Activated CD8-positive, alpha-beta T cell treated with anti-CD3 and anti-CD28 coated beads, Interleukin-2, amount 10 ng/mL, durations not matched to agents 7 days and 5 days (primary cell): ENCODE measurements at places on chromosomes 13 and 19. TPM values are rescaled to one million over a fixed set of nuclear protein-coding genes. Genes with fewer than 3 reads are reported as not detected.

DNA sequence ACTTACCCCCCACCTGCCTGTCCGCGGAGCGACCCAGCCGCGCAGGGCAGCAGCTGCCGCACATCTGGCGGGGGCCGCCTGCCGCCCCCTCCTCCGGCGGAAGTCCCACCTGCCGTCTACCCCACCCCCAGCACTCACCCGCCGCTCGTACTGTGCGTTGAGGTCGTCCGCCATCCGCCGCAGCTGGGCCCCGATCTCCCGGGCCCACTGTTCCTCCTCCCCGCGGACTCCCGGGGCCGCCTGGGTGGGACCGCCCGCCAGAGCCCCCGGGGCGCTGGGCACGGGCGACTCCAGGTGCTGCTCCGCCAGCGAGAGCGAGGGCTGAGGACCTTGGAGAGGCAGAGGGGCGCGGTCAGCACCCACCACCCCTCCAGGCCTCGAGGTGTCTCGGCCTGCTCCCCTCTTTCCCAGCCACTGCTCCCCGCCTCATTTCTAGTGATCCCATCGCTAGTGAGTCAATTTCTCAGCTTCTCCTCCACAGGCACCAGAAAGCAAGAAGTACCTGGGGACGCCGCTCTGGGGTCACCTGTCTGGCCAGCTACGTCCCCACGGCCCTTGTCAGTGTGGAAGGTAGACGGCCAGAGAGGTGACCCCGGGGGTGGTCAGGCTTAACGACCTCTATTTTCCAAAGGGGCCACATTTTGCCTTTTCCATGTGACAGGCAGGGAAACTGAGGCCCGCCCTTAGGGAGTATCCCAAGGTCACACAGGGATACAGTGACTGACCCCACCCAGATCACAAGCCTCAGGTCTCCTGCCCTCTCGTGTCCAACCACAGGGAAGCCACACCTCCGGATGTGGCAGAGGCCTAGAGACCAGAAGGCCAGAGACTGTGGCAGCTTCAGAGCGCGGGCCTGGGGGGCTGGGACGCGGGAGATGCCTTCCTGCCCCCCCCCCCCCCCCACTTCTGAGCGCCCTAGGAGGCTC is 4.3 kb downstream of the BBC3 start:
- DNase-seq, result peak; percentile 85
- peaks cover 25% of the 10 kb centered on the region for H3K4me1 ChIP-seq
- peak overlapping the region; percentile 90 for H3K27ac ChIP-seq

GRCh38 chr13:95921485-95921884 is 131.7 kb downstream of the UGGT2 start:
- H3K27ac ChIP-seq, result no peak overlapping the region
- no peaks in the 10 kb centered on the region for H3K27me3 ChIP-seq
- no peaks in the 10 kb centered on the region for H3K36me3 ChIP-seq
- H3K4me1 ChIP-seq, result no peaks in the 10 kb centered on the region
- no peak for DNase-seq
- H3K4me3 ChIP-seq, result no peak overlapping the region

GRCh38 chr19:38182536-38183210 is 41.3 kb downstream of the DPF1 start:
- H3K4me1 ChIP-seq, result no peaks in the 10 kb centered on the region
- H3K27me3 ChIP-seq, result no peaks in the 10 kb centered on the region
- H3K36me3 ChIP-seq, result peaks cover 4% of the 10 kb centered on the region
- H3K4me3 ChIP-seq, result no peak overlapping the region
- no peak for DNase-seq

GRCh38 chr13:67643516-67644055 is 413.4 kb upstream of the PCDH9 start:
- H3K4me1 ChIP-seq, result no peaks in the 10 kb centered on the region
- H3K27ac ChIP-seq, result no peak overlapping the region
- H3K27me3 ChIP-seq, result no peaks in the 10 kb centered on the region
- H3K36me3 ChIP-seq, result no peaks in the 10 kb centered on the region

DNA sequence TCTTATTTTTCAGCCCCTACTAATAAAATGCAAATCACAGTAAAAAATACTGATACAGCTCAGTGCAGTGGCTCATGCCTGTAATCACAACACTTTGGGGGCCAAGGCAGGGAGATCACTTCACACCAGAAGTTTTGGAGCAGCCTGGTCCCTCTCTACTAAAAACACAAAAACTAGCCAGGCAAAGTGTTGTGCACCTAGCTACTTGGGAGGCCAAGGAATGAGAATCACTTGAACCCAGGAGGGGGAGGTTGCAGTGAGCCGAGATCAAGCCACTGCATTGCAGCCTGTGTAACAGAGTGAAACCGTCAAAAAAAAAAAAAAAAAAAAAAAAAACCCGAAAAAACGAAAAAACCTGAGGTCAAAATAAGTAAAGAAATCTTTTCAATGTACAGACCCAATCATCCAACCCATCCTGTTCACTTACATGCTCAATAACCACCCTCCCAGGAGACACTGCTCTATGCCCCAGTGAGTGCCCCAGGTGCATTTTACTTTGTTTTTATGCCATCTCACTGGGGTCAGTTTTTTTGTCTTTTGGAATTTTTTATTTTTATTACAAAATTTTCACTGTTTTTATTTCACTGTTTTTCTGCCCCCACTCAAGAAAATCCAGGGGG is 107.0 kb downstream of the ZNF486 start:
- H3K27me3 ChIP-seq, result no peaks in the 10 kb centered on the region
- H3K36me3 ChIP-seq, result no peaks in the 10 kb centered on the region
- no peak for DNase-seq
- H3K4me1 ChIP-seq, result no peaks in the 10 kb centered on the region
- H3K27ac ChIP-seq, result no peak overlapping the region
- no peak overlapping the region for H3K4me3 ChIP-seq

- no peaks in the 10 kb centered on the region for H3K4me1 ChIP-seq
- H3K36me3 ChIP-seq, result peaks cover 79% of the 10 kb centered on the region
- H3K27ac ChIP-seq, result no peak overlapping the region
- DNase-seq, result no peak
- H3K4me3 ChIP-seq, result no peak overlapping the region
Measured at GRCh38 chr13:32334671-32335070, 19.4 kb downstream of the BRCA2 start.

DNA sequence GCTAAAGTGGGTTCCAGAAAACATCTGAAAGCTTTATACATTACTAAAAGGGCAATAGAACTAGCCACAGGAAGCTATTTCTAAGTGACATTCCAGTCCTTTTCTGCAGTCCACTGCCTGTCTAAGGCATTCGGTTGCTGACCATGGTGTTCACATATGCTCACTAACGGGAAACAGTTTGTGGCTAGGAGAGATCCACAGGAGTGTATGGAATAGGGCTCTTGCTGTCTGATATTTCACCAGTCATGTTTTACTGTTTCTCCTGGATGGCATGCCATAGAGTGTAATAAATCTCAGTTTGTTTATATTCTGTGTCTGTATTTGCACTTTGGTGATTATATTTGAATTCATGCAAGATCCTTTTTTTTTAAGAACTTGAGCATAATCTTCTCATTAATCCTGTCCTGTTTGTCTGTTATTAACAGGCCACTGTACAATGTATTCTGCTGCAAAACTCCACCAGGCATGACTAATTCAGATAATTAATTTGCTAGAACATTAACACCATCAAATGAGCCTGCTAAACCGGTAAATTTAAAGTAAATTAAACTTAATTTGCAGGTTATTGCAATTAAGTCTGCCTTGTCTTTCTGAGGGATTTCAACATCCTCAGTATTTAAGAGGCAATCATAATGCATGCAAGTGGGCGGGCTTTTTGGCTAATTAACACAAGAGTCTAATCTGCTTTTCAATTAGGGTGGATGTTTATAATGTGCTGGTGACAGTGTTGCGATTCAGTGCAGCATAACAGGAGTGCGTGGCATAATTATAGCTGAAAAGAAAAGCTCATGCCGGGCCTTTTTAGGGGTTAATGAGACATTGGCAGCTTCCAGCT is 201.3 kb downstream of the POU4F1 start:
- no peaks in the 10 kb centered on the region for H3K4me1 ChIP-seq
- no peaks in the 10 kb centered on the region for H3K36me3 ChIP-seq

DNA sequence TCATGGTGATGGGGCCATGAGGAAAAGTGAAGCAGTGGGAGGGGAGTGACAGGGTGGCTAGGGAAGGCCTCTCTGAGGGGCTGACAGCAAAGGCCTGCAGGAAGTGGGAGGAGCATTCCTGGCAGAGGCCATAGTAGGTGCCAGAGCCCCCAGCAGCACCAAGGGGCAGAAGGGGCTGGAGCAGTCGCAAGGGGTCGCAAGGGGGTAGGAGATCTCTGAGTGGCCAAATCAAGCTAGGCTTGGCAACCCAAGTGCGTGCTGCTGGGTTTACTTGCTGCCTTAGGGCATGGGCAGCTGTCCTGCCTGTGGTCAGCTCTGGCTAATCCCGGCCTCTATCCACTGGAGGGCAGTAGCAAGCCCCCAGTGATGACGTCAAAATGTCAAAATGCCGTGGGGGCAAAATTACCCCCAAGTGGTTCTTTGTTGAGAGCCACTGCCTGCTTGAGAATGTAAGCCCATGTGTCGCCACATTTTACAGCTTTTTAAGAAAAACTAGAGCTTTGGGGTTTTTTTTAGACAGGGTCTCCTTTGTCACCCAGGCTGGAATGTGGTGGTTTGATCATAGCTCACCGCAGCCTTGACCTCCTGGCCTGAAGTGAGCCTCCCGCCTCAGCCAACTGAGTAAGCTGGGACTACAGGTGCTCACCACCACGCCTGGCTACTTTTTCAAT is 11.8 kb downstream of the CCDC97 start:
- no peaks in the 10 kb centered on the region for H3K27me3 ChIP-seq
- peaks cover 47% of the 10 kb centered on the region for H3K4me1 ChIP-seq
- peaks cover 79% of the 10 kb centered on the region for H3K36me3 ChIP-seq
- no peak overlapping the region for H3K4me3 ChIP-seq
- no peak for DNase-seq

GRCh38 chr13:110506396-110506795 is 55.1 kb downstream of the RAB20 start:
- no peaks in the 10 kb centered on the region for H3K36me3 ChIP-seq
- DNase-seq, result no peak
- H3K27ac ChIP-seq, result no peak overlapping the region

DNA sequence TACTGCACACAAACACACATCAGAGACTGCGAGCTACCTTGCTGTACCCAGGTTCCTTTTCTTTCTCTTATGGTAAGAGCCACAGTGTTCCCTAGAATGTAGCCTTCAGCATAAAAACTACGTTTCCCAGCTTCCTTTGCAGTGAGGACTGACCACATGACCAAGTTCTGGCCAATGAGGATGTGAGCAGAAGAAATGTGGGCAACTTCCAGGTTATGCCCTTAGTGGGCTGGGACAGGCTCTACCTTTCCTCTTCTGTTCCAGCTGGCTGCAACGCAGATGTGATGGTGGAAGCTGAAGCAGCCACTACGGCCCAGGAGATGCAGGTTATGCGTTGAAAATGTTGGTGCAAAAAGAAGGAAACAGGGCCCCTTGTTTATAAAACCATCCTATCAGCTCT is 27.5 kb downstream of the VRK3 start:
- H3K27ac ChIP-seq, result no peak overlapping the region
- peaks cover 14% of the 10 kb centered on the region for H3K4me1 ChIP-seq
- H3K27me3 ChIP-seq, result no peaks in the 10 kb centered on the region

- H3K4me3 ChIP-seq, result no peak overlapping the region
- H3K27me3 ChIP-seq, result no peaks in the 10 kb centered on the region
- peaks cover 17% of the 10 kb centered on the region for H3K4me1 ChIP-seq
- H3K27ac ChIP-seq, result peak overlapping the region; percentile 14
- H3K36me3 ChIP-seq, result no peaks in the 10 kb centered on the region
Measured at GRCh38 chr13:99819967-99820366, 151.6 kb downstream of the ZIC5 start.

DNA sequence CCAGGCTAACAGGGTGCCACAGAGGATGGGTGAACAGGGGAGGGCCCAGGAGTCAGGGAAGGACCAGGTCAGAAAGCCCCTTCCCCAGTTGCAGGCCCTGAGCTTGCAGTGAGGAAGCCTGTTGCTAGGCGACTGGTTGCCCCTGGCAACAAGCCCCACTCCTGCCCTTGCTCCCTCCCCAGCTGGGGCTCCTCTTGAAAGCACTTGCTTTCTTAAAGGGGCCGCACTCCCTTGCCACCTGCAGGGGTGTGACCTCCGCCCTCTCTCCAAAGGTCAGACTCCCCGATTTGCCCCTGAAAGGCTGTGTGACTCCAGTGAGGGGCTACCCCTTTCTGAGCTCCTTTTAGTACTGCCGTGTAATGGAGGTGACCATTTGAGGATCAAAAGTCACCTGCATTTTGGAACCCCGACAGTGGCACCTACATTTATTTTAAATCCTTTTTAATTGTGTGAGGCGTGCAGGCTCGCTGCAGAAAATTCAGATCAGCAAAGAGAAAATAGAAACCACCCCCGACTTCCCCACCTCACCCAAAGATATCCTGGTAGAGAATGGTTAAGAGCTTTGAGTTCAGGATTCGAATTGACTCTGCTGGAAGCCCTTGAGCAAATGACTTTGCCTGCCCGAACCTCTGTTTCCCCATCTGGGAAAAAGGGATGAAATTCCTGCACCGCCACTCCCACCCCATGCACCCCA is 4.8 kb downstream of the FCHO1 start:
- H3K4me3 ChIP-seq, result no peak overlapping the region
- H3K4me1 ChIP-seq, result peaks cover 39% of the 10 kb centered on the region
- no peaks in the 10 kb centered on the region for H3K27me3 ChIP-seq
- H3K27ac ChIP-seq, result peak overlapping the region; percentile 70
- H3K36me3 ChIP-seq, result peaks cover 60% of the 10 kb centered on the region

DNA sequence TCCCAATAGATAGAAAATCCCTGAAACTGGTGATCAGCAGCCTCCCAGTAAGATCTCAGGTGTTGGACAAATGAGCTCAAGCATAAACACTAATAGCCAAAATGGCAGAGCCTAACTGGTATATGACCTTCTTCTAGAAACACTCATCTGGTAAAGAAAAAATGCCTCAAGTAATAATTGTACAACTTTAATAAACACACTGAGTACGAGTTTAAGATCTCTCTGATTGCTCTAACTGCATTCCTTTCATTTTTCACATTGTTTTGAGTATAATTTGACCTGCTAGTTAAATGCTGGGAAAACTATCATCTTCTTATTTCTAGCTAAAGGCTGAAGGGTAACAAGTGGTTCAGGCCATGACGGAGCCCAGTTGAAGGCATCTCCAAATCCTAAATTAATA is 2009.5 kb upstream of the PCDH20 start:
- no peaks in the 10 kb centered on the region for H3K27me3 ChIP-seq
- no peak for DNase-seq
- H3K36me3 ChIP-seq, result no peaks in the 10 kb centered on the region
- H3K27ac ChIP-seq, result no peak overlapping the region
- no peak overlapping the region for H3K4me3 ChIP-seq

DNA sequence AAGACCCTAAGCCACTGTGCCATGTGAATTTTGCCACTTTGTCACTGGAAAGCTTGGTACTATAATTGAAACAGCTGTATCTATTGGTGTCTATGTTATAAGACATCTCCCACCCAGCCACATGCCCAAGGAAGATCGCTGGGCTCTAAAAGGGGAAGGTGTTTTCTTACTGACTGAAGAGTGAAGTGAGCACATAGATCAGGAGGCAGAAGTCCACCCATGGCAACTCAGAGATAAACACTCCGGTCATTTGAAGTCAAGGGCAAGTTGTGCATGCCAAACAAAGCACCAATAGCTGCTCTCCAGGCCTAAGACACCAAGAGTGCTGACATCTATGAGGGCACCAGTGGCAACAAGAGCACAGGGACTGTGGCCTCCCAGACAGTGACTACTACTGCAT is 153.8 kb downstream of the KCTD12 start:
- H3K4me1 ChIP-seq, result no peaks in the 10 kb centered on the region
- no peaks in the 10 kb centered on the region for H3K36me3 ChIP-seq
- DNase-seq, result no peak
- no peaks in the 10 kb centered on the region for H3K27me3 ChIP-seq
- H3K4me3 ChIP-seq, result no peak overlapping the region

GRCh38 chr13:40350283-40350992 is 316.0 kb downstream of the FOXO1 start:
- H3K27me3 ChIP-seq, result no peaks in the 10 kb centered on the region
- H3K4me1 ChIP-seq, result no peaks in the 10 kb centered on the region
- no peak for DNase-seq
- H3K4me3 ChIP-seq, result no peak overlapping the region
- no peaks in the 10 kb centered on the region for H3K36me3 ChIP-seq
- H3K27ac ChIP-seq, result no peak overlapping the region

ZNF536 gene
- total RNA-seq, result not detected

ADGRE2 gene
- 0.29 TPM for total RNA-seq

ZNF564 gene
- 10.5 TPM for total RNA-seq

FCAR gene
- total RNA-seq, result not detected
